AG10803 (cell line): ENCODE measurements at places on chromosomes 2 and 18.
A peak's percentile ranks its signal among the peaks of the same experiment; 100 is the strongest.

- no peak for DNase-seq
Observed at GRCh38 chr18:49757513-49758262, 55.6 kb downstream of the ACAA2 start.

DNA sequence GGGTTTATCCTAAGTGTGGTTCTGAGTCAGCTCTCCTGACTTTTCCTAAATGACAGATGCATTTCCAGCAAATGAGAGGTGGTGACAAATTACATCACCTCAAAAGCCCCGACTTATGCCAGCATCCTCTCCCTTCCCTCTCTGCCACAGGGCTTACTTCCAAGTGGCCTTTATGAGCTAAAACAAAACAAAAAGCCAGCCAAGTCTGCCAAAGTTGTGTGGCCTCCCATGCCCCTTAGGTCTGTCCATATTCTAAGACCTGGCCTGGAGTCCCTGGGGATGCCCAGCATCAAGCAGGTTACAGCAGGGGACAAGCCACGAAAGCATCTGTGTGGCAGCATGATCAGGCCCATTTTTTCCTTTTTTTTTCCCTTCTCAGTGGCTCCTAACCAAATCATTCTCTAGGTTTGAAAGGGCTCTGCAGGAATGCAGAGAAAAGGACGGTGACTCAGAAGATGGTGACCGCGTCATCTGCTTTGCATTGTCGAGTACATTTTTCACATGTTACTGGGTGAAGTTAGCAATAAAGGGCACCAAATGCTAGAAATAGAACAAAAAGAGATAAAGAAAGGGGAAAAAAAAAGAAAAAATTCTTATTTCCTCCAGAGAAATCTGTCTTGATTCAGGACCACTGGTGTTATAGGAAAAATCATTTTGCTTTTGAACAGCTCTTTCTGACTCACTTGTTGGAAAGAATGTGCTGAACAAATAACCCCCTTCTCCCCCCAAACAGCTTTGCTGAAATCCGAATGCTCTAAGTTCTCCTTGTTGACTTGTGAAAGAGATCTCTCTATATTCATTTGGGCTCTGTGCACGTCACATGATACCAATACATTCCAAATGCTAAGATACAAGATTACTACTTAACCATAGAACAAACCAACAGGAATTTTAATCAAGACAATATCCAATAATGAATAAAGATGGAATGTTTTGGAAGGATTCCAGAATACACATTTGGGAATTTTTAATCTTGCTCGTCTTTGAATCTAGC lies 178.7 kb downstream of the EN1 start:
- peak; percentile 99 for DNase-seq

DNA sequence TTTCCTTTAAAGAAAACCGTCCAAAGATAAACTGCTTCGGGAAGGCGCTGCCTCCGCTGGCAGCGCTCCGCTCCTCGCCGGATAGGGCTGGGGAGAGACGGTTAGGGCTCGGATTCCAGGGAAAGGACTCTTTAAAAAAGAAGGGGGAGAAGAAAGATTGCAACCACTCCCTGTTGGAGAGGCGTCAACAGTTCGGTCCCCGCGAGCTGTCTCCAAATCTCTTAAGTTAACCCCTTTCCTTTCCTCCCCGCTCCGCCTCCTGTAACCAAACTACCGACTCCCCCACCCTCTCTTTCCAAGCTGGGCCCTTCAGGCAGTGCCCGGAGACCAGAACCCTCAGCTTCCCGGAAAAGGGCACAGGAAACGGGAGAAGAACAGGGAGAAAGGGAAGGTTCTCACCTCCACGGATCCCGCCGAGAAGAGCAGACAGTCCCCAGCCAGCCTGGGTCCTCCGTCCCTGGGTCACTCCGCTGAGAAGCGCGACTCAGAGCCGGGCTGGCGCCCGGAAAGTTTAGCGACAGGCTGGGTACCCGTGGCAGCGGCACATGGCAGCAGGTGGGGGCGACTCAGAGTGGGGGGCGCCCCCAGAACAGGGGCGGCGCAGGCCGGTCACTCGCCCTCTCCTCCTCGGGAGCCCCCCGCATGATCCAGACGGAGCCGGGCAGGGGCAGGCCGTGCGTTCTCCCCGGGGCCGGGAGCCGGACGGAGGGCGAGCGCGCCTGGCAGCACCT lies 675 bp downstream of the FZD5 start:
- DNase-seq: no peak

GRCh38 chr18:35468711-35469110 lies 29.0 kb downstream of the INO80C start:
- DNase-seq: no peak
